ENCODE measurements at places on chromosomes 7 and 10.

GRCh38 chr10:84188815-84189214, 5.5 kb upstream of the CDHR1 start:
- no peak for DNase-seq

GRCh38 chr7:154918266-154918665, 84.7 kb downstream of the PAXIP1 start:
- no peak for DNase-seq

DNA sequence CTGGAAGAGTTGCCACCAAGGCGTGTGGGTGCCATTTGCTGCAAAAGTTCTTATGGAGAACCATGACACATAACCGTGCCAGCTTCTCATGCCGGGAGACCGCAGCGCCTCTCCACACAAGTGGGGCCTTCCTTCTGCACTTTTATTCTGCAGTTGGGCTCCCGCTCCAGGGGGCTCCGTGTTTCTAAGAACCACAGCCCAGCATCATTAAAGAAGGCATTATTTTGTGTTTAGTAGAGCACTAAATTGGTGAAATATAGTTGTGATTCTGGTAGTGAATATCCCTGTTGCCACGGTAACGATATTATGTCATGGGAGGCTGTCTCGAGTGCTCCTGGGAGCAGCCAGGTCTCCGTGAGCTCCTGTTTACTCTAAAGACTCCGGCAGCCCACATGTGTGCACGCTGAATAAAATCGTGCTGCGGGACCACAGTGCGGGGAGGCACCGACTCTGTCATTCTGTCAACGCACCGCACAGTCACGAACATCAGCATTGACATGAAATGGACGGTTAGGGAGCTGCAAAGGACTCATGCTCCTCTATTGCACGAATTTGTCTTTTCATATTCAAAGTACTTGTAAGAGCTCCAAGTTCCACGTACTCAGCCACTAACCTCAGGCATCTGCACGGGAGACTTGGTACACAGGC, 68.8 kb upstream of the PITRM1 start:
- no peak for DNase-seq

- no peak for DNase-seq
These were observed 194.2 kb upstream of the SLC26A5 start for GRCh38 chr7:103640031-103640779.

GRCh38 chr10:77710081-77710551, 72.5 kb upstream of the KCNMA1 start:
- DNase-seq: no peak

- no peak for DNase-seq
These were observed 65.3 kb upstream of the ZNF804B start for GRCh38 chr7:88694207-88694606.

DNA sequence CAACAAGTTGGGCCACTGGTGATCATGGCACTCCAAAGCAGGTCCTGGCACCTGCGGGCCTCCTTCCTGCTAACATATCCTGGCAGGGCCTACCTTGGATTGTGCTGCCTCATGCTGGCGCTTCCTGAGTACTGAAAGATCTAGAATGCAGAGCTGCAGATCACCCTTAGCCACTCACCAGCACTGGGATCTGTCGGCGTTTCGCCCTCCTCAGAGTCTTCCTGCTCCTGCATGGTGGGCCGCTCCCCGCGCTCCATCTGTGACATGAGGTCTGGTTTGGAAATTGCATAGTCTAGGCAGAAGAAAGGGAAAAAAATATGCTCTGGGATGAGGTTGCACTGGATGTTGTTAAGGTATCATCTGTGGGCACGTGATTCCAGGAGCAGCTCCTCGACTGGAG, 10.0 kb downstream of the ZNF777 start:
- DNase-seq: no peak

DNA sequence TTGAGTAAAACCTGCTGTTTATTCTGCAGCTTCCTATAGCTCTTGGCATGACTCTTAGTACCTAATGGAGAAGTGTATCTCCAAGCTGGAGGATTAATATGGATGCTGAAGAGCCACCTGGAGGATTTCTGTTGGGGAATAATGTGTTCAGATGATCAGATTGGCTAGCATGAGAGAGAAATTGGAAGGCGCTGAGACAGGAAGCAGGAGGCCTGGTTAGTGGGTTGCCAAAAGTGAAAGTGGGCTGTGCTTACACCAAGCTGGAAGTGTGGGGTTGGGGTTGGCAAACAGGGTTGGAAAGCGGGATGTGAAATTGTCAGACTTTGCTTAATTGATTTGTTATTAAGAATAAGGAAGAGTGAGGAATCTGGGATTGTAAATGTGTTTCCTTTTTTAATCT, 111.8 kb upstream of the PLPP4 start:
- no peak for DNase-seq

DNA sequence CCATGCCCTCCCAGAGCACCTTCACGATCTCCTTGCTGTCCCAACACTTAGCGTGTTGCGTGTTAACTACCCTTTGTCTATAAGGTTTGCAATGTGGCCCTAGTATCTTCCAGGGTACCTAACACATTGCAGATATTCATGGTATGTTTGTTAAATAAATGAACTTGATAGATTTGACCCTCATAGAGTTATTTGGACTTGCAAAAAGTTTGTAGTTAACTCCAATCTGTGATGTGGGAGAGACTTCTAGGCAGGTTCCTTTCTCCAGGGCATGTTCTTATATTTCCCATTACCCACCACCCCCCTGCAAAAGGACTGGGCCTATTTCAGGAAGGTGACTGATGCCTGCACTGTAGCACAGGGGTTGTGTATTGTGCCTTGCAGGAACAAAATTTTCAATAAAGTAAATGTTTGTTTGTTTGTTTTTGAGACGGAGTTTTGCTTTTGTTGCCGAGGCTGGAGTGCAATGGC, 612 bp downstream of the HILPDA start:
- no peak for DNase-seq

- DNase-seq: no peak
These were observed 461.5 kb upstream of the C7orf33 start for GRCh38 chr7:148129023-148129422.

DNA sequence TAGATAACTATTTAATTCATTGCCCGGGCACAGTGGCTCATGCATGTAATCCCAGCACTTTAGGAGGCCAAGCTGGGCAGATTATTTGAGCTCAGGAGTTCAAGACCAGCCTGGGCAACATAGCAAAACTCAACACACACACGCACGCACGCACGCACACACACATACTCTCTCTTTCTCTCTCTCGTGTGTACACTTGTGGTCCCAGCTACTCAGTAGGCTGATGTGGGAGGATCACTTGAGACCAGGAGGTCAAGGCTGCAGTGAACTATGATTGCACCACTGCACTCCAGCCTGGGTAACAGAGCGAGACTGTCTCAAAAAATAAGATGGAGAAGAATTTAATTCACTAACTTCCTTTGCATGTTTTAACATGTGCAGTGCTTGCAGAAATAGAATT, 38.1 kb downstream of the PTPN12 start:
- no peak for DNase-seq

DNA sequence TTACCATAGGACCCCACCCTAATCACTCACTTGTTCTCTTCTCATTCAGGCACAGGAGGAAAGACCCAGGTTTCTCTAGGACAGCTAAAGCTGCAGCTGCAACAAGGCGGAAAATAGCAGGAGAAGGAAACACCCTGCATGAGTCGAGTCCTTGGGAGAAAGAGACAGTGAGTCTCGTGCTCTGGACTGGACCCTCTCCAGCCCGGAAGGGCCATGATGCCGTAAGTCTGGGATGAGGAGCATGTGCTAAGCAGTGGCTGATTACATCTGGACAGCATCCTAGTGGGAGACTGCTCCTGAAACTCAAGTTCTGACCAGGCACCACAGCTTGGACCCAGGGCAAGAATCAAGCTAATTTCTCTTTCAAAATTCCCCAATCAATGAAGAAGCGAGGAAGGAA, 39.4 kb downstream of the FBXW4 start:
- DNase-seq: no peak

GRCh38 chr10:122113161-122113944, 124.4 kb downstream of the TACC2 start:
- DNase-seq: no peak

DNA sequence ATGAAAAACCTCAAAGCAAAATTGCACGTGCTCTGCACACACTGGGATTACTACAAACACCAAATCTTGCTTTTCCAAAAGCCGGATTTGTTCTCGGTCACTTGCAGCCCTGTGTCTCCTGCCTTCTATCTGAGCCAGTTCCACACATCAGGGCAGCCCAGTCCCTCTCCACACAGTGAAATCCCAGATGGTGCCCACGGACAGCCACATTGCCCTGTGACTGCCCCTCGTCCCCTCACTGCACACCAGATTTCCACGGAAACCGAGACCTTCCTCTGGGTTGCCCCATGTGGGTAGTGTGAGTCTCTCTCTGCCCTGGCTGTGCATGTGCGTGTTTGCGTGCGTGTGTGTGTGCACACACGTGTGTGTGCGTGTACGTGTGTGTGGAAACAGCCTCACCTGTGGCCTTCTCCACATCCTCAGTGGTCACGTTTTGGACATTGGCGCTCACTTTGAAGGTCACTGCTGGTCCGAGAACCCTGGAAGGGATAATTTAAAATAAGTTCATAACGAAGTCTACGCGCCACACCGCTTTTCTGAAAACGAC, 506.7 kb downstream of the PTPRN2 start:
- no peak for DNase-seq

- no peak for DNase-seq
These were observed 43.6 kb downstream of the CNNM1 start for GRCh38 chr10:99372546-99373271.

- no peak for DNase-seq
These were observed 26.9 kb upstream of the ABCA13 start for GRCh38 chr7:48144291-48144768.

DNA sequence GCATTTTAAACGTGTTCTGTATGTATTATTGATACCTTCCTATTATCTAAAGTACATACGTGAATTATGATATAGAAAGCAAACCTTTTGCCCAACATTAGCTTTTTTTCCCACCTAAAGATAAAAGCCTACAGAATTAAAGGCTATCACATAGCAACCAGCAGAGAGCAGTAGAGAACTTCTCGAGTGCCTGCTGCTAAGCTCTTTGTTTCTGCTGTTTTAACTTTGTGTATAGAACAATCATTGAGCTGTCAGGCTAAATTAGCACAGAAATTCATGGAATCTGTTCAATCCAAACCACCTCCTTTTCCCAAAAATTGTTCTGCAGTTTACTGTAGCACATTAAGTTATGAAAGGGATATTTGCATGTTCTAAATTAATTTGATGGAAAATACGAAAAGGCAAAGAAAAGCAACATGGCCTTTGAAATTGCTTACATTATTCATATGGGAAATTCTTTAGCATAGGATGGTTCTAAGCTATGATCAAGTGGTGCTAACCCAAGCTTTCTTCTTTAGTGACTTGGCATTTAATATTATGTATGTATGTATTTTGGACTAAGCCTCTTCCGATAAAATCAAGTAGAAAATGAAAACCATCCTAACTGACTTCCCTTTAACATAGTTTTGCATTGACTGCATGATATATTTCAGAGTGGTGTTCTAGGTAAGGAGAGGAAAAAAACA, 1288.5 kb downstream of the GATA3 start:
- DNase-seq: no peak

GRCh38 chr7:23664122-23664521, 15.9 kb upstream of the FAM221A start:
- no peak for DNase-seq

GRCh38 chr7:26420422-26421019, 128.9 kb downstream of the SNX10 start:
- no peak for DNase-seq

DNA sequence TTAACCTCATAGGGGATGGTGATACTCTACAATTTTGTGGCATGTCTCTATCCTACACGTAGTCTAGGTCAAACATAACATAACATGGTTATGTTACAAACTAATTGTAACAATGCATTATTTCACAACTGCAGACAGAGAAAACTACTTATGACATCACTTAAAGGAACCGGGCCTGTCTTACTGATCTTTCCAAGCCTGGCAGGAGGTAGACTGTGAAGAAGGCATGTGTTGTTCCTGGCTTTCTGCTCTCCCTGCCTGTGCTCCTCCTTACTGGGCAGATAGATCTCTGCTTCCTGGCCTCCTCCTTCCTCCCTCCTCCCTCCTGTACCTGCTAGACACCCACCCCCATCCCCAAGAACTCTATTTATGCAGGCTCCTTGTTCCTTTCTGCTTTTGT, 5.4 kb downstream of the CACNB2 start:
- no peak for DNase-seq

GRCh38 chr10:64846700-64847099, 1325.5 kb downstream of the REEP3 start:
- no peak for DNase-seq

- DNase-seq: no peak
These were observed 30.2 kb upstream of the GJD4 start for GRCh38 chr10:35574924-35575352.

DNA sequence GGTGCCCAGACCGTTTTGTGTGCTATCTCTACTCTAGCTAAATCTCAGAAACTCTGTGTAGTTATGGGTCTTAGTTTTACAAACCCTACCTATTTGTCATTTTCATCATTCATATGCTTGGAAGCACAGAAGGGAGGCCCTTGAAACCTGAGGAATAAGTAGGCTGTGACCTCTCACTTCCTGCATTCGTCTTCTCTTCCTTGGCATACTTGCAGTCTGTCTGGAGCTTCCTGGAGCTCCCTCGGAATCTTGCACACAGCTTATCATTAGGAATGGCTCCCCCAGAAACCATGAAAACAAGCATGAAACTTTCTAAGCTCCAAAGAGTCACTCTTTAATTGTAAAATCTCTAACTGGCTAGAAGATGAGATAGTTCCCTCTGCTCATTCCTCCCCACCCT, 376.9 kb upstream of the MYO3A start:
- no peak for DNase-seq

DNA sequence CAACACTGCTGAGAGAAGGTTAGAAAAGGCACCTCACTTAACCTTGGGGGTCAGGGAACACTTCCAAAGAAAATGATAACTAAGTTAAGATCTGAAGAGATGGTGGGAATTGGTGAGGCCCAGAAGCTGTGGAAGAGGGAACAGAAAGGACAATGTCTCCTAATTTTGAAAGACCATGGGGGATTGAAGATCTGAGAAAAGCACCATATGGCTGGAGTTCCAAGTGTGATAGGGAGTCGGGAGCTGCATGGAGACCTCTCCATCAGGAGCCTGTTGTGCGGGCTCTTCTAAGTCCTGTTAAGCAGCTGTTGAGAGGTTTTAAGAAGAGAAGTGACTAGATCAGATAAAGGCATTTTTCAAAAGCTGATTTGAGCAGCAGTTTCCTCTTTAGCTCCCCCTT, 254.3 kb downstream of the CDK14 start:
- DNase-seq: no peak
